CD4-positive, alpha-beta T cell treated with Interleukin-6 at 100 ng/mL for 8 hours (primary cell): ENCODE measurements at places on chromosomes 13 and 19.

DNA sequence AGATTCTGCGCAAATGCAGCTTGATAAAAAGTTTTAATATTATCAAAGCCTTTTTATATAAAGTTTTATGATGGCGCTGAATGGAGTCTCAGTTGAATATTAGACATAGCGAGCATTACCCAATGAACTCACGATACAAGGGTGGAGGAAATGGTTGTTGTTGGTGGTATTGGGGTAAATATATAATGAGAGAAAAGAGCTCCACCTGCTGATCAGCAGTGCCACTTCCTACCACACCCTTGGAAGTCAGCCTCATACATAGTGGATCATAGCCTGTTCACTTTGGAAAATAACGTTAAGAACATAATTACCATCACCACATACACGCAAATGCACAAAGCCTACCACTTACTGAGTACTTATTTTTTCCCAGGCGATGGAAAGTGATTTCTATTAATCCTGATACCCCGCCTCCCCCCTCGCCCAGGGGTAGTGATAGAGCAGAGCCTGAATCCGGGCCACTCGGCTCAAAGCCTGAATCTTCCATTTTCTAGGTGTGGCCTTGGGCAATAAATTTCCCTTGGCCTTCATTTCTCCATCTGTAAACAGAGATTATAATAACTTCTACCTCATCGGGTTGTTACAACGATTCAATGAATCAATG lies 358.3 kb downstream of the KLF5 start:
- no peak for DNase-seq

- no peak for DNase-seq
These were observed 69.7 kb downstream of the EPS15L1 start for GRCh38 chr19:16402041-16402440.

- no peak for DNase-seq
These were observed 6.4 kb downstream of the NUDT15 start for GRCh38 chr13:48043789-48044503.

GRCh38 chr13:79525064-79525857 lies 44.3 kb downstream of the NDFIP2 start:
- no peak for DNase-seq

- no peak for DNase-seq
These were observed 4.1 kb upstream of the DLL3 start for GRCh38 chr19:39494661-39495060.

DNA sequence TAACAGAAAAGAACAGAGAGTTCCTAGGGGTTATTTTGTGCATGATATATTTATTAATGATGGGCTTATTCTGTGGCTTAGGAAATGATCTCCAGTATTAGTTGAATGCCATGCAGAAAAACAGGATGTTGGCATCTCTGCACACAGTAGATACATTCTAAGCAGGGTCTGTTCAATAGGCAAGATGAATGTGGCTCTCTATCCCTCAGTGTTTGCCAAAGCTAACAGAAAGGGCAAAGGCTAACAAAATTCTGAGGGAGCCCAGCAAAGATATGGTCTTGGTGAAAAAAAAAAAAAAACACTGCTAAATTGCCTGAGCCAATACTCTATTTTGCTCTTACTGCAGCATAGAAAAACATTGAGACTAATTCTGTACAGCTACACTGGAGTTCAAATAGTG lies 1095.8 kb downstream of the UQCRFS1 start:
- DNase-seq: no peak

DNA sequence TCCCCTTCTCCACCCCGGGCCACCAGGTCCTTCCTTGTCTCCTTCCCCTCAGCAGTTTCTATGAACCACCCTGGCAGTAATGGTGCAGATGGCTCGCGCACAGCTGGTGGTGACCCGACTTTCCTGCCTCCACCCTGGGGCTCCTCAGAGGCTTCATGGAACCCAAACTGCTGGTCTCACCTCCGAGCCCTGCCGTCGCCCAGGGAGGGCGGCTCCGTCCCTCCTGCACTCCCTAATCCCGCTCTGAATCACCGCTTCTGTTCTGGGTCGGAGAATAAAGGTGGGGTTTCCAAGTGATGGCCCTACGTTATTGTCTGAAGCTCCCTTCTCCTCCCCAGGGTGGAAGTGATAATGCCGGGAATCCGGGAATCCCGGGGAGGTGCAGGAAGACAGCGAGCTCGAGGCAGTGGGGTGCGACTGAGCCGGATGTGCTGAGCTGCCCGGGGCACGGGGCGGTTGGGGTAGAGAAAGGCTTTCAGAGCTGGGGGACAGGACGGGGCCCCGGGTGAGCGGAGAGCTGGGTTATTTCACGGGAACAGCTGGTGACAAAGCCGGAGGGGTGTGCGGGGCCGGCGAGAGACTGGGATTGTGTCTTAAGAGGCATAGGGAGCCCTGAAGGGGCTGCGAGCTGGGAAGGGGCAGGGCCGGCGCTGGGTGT lies 711 bp downstream of the FUT2 start:
- DNase-seq: no peak

GRCh38 chr13:40165316-40165932 lies 501.0 kb downstream of the FOXO1 start:
- DNase-seq: no peak

GRCh38 chr19:7013678-7014077 lies 7.6 kb downstream of the MBD3L2B start:
- DNase-seq: peak; percentile 28

- DNase-seq: no peak
These were observed 4.6 kb downstream of the CPAMD8 start for GRCh38 chr19:17021793-17022590.
